ENCODE measurements at places on chromosomes 11 and 22.

GRCh38 chr11:43942662-43943371 is 380 bp downstream of the C11orf96 start:
- no peak for DNase-seq

- DNase-seq = no peak
Measured at GRCh38 chr11:100748153-100748552, 61.1 kb downstream of the ARHGAP42 start.

DNA sequence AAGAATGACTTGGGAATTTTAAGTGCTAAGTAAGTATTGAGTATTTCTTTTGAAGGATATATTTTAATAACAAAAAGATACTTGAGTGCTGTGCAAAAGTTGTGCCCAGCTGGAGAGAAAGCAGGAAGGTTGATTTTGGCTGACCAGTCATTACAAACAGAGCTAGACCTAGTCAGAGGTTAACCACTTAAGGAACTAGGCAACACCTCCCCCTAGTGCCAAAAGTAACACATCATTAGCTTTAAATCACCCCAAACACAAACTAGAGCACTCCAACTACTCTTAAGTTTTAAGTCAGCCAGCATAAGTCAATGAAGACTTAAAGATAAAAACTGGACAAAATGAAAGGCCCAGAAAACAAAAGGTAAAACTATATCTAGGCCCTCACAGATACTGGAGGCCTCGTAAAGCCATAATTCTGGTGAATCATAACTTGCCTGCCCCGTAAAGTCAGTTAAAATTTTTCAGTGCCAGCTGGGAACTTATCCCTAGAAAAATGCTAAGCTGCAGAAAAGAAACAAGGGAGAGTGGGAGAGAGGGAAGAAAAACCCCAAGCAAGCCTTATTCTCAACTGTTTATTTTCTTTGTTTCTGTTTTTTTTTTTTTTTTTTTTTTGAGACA is 4.6 kb downstream of the TMEM9B start:
- no peak for DNase-seq

GRCh38 chr11:82533628-82534327 is 199.9 kb downstream of the FAM181B start:
- DNase-seq = no peak

DNA sequence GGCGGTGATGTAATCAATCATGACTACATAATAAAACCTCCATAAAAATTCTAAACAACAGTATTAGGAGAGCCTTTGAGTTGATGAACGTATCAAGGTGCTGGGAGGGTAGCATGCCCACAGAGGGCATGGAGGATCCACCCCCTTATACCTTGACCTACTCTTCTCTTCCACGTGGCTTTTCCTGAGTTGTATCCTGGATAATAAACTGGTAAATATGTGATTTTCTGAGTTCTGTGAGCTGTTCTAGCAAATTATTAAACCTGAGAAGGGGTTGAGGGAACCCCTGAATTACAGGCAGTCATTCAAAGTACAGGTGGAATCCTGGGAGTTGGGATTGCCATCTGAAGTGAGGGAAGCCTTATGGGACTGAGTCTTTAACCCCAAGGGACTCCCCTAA is 446.9 kb downstream of the DYNC2H1 start:
- DNase-seq = no peak

- no peak for DNase-seq
Measured at GRCh38 chr22:40612291-40612751, 24.2 kb downstream of the MRTFA start.

DNA sequence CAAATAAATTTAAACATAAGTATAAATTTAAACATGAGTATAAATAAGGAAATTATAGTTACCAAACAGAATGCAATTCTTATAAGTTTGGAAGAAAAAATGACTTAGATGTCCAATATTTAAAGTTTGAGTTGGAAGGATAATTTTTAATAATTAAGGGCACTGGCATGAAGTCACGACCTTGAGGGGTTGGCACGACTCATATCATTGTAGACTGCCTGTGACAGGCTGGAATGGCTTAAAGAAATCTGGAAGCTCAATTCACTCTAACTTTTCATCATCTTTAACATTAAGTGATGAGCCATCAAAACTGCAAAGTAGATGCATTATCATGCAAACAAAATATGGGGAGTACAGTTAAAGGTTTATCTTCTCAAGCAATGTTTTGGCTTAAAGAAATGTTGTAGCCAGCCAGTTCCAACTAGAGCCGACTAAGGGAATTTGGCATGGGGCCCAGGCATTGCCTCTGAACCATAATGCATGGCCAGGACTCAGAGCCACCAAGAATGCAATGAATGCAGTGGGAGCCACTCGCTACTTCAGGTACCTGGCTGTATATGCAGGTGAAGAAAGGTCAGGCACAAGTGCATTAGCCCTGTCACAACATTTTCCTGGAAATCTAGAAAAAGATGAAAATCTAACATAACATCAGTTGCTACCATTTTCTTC is 33.4 kb downstream of the PGR start:
- no peak for DNase-seq
